ENCODE measurements at places on chromosomes 1 and 21.

GRCh38 chr1:31704271-31705079 lies 658 bp upstream of the COL16A1 start:
- no peak for DNase-seq

DNA sequence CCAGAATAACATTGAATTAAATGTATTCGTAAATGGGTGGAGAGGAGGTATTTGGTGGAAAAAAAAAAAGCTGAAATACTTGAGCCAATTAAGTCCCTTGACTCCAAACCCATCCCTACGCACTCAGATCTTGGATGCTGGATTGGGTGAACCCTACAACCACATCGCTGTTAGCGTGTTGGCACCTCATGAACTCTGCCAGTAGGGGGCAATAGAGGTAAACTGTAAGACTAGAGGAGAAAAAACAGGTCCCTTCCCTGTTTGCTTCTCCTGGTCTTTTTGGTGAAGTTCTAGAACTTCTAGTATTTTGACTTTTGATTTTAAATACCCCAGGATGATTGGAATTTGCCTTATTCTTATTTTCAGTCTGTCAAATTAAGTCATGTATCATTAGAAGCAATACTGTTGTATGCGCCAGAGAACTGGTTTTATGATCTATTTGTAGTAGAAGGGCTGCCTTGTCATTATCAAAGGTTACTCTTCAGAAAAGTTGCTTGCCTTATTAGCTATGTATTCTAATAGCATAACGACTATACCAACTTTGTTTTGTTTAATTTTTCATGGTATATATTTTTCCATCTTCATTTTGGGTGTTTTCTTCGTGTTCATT lies 1.9 kb upstream of the OR13G1 start:
- peak; percentile 8 for DNase-seq

- DNase-seq, result no peak
Observed at GRCh38 chr1:115355069-115355468, 17.0 kb upstream of the NGF start.

DNA sequence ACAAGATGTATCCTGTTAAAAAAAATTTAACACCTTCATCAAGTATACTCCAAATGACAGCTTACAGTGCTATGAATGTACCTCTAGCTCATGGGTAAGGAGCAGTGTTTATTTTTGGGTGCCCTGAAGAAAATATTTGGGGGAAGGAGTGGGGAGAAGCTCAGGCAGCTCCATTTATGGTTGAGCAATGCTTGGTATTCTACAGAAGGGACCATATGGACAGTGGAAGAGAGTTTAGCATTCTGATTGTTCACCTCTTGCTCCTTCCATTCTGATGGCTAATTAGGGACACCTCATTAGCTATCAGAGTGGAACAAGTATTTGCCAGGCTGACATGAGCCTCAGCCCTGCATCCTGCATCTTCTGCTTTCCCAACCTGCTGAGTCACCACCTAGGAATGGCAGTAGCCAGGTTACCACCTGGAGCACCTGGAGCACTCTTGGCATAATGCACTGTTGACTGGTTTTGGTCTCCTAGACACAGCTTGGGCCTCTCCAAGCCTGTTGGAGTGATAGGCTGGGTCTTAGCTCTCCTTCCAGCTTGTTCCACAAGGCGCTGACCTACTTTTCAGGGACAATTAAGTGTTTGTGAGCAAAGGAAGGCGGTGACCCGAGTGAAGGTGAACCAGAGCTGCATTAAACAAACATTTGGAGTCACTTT lies 62.0 kb upstream of the MACF1 start:
- no peak for DNase-seq

DNA sequence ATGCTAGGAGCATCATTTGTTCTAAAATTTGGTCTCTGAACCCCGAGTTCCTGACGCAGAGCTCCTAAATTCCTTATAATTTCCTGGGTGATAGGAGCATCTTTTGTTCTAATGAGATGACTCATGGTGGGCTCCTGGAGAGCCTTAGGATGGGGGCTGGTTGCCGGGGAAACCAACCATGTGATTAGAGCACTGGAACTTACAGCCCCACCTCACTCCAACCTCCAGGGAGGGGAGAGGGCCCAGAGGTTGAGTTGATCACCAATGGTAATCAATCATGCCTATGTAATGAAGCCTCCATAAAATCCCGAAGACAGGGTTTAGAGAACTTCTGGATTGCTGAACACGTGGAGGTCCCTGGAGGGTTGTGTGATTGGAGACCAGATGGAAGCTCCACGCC lies 7.7 kb downstream of the SHISAL2A start:
- no peak for DNase-seq

- no peak for DNase-seq
Observed at GRCh38 chr1:66400660-66401059, 133.3 kb upstream of the SGIP1 start.

DNA sequence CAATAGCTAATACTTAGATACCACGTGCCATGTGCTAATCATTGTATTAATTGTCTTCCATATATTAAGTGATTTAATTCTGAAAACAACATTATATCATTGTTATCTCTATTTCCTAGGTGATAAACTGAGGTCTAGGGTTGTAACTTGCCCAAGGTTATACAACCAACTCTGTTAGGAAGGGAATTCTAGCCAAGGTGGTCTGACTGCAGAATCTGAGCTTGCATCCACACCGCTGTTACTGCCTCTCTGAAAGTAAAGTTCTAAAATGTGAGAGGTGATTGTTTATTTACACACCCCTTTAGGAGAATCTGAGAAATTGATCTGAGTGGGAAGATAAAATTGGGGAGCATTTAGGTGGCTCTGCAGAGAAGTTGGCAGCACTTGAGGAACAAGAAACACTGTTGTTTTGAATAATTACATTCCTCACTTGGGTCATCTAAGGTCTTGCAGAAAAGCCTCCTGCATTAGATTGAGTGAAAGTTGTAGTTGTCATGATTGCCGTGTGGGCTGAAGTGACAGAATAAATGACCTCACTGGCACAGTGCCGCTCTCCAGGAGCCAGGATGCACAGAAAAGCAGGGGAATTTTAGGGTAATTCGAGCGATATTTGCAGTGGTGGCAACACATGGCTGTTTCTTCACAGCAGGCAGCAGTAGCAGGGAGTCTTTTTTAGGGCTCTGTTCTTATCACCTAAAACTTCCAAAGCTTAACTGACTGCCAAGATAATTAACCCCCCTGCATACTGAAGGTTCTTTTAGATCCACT lies 121.7 kb downstream of the ADGRL4 start:
- DNase-seq, result peak; percentile 8

- DNase-seq, result no peak
Observed at GRCh38 chr1:37306461-37306860, 167.9 kb upstream of the ZC3H12A start.

DNA sequence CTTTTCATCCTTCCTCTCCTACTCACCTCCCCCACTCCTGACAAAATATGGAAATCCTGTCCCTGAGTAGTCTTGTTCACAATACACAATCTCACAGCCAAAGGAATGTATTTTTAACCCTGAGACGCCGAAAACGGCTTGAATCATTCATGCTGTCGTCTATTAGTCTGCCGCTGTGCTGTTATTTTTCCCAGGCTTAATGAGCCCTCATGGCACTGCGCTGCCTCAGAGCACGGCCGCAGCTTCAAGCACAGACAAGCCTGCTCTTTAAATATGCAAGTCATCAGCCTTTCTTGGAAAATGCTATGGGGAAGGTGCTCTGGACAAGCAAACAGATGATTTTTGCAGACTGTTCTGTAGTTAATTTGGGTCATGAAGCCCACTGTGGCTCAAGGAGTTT lies 302.7 kb downstream of the DISC1 start:
- DNase-seq, result no peak

- no peak for DNase-seq
Observed at GRCh38 chr1:35914717-35915116, 16.2 kb upstream of the AGO3 start.

GRCh38 chr21:38800924-38801744 lies 4.6 kb upstream of the ETS2 start:
- DNase-seq, result no peak

DNA sequence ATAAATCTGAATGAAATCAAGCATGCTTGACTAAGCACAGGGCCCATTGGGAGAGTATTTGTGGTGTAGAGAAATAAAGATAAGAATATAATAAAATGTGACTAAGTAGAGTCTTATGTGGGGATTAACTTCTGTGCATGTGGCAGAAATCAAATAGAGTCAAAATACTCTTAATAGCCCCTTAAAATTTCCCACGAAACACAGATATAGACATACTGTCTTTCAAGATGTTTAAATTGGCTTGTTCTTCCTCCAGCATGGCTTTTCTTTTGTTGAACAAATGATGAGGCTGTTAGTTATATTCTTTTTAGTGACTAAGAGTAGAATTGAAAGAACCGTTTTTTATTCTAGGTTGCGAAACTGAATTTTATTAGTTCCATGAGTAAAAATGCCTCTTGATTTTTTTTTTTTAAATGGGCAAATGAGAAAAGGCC lies 112.3 kb downstream of the RPS6KC1 start:
- DNase-seq, result no peak

DNA sequence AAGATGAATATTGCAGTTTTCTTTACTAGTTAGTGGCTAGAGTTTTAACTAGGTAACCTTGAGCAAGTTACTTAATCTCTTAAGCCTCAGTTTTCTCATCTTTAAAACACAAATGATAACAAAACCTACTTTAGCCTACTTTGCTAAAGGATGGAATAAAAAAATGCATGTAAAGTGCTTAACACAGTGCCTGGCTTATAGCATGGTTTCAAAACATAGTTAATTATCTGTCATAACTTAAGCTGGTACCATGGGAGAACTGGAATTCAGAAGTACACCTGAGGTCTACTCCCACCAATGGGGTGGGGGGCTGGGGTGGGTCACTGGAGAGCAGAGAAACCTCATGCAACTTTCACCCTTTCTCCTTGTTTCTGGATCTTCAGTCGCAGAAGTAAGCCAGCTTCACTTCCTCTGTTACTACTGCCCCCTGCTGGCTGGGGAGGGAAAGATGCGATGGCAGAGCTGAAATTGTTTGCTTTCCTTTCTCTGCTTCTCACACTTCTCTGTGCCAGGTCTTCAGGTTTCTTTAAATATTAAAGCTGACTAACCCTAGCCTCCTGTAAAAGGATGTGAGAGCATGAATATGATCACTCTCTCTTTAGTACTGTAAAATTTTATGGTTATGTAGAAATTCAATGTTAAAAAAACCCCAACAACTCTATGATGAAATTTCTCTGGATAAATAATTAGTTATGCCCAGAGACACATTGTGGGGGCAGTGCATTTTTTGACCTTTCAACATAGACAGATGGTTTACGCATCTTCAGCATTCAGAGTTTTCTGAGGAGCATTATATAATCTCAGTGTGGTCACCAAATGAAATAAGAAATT lies 324.2 kb downstream of the HLX start:
- DNase-seq, result peak; percentile 27

- no peak for DNase-seq
Observed at GRCh38 chr1:25081496-25081895, 150.8 kb downstream of the SYF2 start.

DNA sequence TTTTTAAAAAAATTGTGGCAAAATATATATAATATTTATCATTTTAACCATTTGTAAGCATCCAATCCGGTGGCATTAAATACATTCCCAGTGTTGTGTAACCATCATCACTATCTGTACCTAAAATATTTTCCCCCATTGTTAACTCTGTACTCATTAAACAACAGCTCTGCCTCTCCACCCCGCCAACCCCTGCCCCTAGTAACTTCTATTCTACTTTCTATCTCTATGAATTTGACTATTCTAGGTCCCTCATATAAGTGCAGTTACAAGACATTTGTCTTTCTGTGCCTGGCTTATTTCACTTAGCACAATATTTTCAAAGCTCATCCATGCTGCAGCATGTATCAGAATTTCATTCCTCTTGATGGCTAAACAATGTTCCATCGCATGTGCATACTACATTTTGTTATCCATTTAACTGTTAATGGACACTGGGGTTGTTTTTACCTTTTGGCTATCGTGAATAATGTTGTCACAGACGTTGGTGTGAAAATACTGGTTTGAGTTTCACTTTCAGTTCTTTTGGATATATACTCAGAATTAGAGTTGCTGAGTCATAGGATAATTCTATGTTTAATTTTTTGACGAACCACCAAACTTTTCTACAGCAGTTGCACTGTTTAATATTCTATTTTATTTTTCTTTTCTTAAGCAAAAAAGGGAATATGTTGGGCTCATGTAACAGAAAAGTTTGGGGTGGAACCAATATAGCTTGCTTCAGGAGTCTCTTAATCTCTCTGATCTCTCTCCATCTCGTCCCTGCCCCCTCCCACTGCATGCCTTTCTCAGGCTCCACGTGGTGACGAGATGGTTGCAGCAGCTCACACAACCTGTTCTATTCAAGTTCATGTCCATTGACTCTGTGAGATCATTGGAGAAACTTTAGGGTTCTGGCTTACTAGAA lies 25.2 kb upstream of the RCAN1 start:
- DNase-seq, result peak; percentile 24

DNA sequence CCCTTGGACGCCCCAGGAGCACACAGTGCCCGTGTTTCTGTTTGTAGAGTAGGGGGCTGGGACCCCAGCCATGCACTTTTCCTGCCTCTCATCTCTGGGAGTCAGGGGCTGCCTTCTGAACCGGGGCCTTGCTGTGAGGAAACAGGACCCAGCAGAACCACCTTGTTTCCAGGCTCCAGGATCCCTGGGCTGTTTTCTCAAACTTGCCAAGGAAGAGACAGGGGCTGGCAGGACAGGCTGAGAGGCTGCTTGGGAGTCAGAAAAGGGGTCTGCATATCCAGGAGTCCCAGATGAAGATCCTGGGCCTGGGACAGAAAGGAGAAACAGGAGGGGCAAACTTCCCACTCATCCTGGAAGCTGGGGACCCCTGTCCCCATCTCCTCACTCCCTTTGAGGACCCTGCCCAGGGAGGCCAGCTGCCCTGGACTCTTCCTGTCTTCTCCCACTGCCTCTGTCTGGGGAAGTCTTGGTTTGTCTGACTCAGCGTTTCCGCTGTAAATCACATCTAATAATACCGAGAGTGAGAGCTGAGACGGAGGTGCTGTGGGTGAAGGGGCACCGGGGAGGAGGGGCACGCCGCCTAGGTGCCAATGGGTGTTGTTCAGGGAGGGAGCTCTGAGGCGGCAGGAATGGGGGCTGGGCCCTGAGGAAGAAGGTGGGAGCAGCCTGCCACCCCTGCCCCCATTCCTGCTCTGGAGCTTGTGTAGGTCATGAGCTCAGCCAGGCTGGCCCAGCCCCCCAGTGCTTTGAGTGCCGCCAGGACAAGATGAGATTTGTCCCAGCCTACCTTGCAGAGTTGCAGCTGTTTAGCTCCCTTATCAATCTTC lies 16.7 kb downstream of the POU3F1 start:
- peak; percentile 87 for DNase-seq

GRCh38 chr1:153547560-153548551 lies 1.2 kb downstream of the S100A3 start:
- DNase-seq, result no peak

DNA sequence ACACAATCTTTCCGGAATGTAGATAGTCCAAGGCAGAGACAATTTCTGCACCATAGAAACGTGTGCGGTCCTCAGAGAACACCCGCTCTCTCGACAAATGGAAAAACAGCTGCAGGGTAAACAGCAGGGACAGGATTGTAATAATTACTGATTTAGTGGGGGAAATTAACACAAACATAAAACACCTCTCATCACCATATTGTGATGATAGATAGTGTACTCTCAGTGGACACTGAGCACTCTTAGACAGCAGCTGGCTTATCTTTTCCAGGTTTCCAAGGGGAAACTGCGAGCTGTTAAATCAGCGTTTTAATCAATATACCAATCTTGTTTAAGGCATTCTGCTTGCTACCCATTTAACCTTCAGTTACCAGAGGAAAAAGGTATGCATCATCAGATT lies 277.1 kb downstream of the AKT3 start:
- DNase-seq, result no peak

Measured in H54 (cell line).